ENCODE measurements at places on chromosomes 6 and 20.

DNA sequence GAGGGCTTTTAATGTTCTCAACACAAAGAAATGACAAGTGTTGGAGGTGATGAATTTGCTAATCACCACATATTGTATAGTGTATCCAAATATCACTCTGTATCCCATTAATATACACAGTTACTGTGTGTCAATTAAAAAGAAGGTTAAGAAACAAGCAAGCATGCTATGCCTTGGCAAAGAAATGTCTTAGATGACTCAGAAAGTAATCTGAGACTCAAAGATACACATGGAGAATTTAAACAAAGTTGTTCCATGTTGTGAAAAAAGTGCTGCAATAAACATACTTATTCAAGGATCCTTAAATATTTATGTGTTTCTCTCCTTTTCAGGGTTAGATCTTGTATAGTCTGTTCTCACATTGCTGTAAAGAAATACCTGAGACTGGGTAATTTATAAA lies 300.9 kb downstream of the DHX35 start:
- no peak for DNase-seq

DNA sequence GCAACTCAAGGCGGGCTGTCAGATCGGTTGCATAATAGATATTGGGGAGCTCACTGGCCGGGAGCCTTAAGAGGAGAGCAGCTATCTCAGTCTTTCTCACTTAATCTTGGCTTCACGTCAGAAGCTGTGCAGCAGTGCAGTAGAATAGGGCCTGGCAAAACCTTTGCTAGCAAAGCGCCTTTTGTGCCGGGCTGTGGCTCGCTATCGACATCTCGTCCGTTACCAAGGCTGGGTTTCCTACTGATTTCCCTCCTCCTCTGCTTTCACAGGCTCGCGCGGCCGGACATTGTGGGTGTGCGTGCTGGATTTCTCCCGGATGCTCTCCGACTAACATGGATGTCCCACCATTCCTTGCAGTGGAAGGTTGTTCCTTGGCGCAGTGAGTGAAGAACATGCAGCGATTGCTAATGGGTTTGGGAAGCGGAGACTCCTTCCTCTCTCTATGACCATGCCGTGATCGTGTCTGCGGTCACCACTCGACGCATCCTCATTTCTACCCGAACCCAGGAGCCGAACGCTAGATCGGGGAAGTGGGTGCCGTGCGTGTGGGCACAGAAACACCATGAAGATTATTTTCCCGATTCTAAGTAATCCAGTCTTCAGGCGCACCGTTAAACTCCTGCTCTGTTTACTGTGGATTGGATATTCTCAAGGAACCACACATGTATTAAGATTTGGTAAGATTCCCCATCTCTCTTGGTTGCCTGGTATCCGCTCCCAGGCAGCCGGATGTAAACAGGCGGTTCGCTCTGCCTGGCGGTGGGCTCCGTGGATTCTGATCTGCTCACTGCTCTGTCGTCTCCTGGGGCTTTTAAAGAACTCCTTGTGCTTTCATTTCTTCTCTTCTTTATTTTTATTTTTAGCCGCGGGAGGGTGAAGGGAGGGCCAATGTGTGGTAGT lies 5.5 kb downstream of the GRIK2 start:
- no peak for DNase-seq

DNA sequence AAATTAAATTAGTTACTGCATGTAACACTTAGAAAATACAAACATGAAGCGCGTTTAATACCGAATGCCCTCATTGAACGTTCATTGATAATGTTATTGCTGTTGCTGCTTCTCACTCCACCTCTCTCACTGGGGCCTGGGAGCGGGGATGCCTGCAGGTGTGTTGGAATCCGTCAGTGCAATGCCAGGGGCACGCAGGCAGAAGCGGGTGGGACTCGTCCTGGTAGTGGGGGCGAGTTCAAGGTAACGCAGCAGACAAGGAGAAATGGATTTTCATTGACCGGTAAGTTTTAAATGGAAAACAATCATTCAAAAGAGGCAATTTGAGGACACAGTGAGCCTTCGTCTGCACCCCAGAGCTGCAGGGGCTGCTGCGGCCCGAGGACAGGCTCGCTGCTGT lies 71.2 kb upstream of the AFDN start:
- no peak for DNase-seq

GRCh38 chr20:58402305-58402704 lies 13.3 kb downstream of the VAPB start:
- DNase-seq, result no peak

GRCh38 chr20:51802170-51802751 lies at the start of gene SALL4:
Gene SALL4 (minus strand): TSS chr20:51802521. CDS start chr20:51802408, 113 bp downstream.
- DNase-seq, result no peak

- peak; percentile 12 for DNase-seq
These were observed 52.3 kb upstream of the IFNGR1 start for GRCh38 chr6:137271245-137272183.

DNA sequence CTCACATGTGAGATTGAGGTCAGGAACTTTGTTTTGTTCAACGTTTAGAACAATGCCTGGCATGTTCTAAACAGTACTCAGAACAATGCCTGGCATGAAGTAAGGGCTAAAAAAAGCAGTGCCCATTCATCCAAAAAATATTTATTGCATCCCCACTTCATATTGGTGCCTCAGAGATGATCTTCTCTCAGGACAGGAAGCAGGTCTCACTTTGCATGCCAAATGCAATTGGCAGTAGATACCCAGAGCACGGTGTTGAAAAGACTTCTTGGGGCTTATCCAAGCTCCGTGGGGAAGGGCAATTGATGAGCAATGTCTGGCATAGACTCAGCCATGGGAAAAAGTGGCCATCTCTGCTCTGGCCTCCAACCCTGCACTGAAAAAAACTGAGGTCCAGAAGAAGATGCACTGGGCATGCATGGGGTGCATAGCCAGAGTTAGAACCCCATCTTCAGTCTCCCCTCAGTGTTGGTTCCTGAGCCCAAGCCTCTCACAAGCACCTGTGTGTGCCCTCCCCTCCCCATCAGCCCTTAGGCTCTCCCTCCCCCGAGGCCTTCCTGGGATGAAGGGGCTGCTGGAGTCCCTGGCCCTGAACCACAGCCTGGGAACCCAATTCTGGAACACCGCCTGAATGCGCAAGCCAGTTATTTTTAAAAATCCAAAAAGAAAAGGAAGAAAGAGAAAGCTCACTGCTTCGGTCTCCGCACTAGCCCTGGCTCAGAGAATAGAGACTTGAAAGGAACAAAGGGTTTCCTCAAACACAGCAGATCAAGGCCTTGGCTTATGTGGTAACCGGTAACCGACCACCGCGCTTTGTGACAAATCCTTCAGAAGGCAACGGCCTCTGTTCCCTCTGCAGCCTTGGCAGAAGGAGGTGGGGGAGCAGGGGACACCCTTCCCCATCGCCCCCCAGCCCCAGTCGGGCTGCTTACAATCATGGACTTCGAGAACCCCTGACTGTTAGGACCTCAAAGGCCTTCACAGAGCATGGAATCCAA lies 78.5 kb upstream of the SIRPA start:
- DNase-seq, result peak; percentile 97

GRCh38 chr20:46936415-46937156 lies 41.9 kb downstream of the EYA2 start:
- no peak for DNase-seq

GRCh38 chr6:121526282-121526681 lies 90.8 kb downstream of the GJA1 start:
- no peak for DNase-seq

Measured in GM04503 (cell line).